ENCODE measurements at places on chromosomes 5 and 9.

DNA sequence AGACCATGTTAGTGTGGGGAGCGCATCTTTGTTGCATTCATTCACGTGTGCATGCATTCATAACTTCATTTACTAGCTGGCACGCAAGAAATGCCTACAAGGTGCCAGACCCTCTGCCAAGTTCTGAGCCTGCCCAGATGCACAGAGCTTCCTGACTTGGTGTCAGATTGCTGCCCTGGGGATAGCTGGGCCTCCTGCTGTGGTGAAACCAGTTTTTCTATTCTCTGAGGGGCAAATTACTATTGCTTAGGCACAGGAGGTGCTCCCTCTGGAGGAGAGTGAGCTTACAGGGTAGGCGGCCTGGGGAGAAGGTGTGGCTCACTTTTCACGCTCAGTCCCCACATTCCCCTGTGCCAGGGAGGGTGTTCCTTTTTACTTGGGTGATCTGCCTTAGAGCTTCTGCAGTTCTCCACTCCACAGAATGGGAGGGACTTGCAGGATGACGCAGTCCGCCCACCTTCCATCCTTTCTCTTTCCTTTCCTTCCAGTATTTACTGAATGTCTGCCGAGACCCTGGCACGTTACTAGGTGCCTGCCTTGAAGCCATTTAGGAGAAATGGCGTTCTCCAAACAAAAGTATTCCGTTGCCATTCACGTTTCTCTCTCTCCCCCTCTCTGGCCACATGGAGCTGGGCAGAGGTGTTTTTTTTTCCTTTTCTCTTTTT lies 27.9 kb upstream of the CTNNA1 start:
- ATAC-seq: peak; percentile 93

GRCh38 chr5:58681943-58682342 lies 99.1 kb downstream of the RAB3C start:
- no peak for ATAC-seq

GRCh38 chr5:33235824-33236223 lies 204.9 kb upstream of the TARS1 start:
- ATAC-seq: no peak

GRCh38 chr5:83687124-83687619 lies 33.5 kb downstream of the HAPLN1 start:
- no peak for ATAC-seq

- no peak for ATAC-seq
Measured at GRCh38 chr9:111102793-111103464, 64.7 kb upstream of the LPAR1 start.

DNA sequence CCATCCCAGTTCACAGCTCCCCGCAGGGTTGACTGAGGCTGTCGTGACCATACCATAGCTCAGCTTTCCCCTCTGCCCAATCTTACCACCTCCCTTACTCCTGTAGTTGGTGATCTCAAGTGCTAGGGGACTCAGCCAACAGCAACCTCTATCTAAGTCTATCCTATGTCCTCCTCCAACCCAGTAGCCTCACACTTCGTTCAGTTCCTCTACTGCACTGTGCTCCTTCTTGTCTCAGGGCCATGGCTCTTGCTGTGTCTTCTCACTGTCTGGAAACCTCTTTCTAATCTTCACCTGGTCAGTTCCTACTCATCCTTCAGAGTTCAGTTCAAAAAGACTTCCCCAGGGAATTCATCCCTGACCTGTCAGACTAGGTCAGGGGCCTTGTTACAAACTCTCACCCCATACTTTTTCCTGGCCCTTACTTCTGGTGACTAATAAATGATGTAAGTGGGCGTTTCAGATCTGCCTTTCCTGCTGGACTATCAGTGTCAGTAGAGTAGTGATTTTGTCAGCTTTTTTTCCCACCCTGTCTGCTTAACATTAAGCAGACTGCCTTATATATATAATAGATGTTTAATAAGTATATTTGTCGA lies 53.6 kb upstream of the NR3C1 start:
- peak; percentile 81 for ATAC-seq

GRCh38 chr5:159567461-159567860 lies 237.2 kb upstream of the IL12B start:
- no peak for ATAC-seq

DNA sequence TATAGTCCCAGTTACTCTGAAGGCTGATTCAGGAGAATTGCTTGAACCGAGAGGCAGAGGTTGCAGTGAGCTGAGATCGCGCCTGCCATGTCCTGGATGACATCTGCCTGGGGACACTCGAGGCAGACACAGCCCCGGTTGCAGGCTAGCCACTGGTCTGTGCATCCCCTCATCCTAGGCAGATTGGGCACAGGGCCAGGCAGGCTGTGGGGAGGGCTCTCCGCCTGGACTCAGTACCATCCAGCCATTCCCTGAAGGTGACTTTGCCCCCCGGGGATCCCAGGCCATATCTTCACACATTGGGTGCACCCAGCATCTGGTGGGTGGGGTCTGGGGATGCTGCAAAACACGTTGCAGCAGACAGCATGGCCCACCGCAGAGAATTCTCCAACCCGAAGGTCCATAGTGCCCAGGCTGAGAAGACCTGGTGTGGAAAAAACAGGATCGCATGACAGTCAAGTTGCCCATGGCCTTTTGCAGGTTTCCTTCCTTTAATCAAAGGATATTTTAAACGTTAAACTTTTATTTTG lies 50.9 kb upstream of the SUSD3 start:
- no peak for ATAC-seq

GRCh38 chr5:31317665-31318064 lies 124.2 kb downstream of the CDH6 start:
- ATAC-seq: no peak

DNA sequence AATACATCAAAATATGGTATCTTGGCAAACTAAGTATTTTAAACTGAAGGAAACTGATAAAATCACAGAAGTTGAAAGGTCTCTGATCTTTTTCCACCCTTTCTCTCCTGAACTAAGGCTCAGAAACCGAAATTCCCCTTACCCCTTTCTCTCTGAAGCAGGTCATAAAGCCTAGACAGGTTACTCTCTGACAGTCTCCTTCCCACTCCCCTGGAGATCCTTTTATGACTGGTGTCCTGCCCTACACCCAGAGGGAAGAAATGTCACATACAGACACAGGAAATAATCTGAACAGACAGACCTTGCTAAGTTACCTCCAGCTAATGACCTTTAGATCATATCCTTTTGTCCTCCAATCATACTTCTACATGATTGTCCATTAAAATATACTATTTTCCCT lies 127.4 kb downstream of the HCN1 start:
- ATAC-seq: no peak

- ATAC-seq: no peak
Measured at GRCh38 chr9:126292736-126293521, 33.7 kb upstream of the MVB12B start.

DNA sequence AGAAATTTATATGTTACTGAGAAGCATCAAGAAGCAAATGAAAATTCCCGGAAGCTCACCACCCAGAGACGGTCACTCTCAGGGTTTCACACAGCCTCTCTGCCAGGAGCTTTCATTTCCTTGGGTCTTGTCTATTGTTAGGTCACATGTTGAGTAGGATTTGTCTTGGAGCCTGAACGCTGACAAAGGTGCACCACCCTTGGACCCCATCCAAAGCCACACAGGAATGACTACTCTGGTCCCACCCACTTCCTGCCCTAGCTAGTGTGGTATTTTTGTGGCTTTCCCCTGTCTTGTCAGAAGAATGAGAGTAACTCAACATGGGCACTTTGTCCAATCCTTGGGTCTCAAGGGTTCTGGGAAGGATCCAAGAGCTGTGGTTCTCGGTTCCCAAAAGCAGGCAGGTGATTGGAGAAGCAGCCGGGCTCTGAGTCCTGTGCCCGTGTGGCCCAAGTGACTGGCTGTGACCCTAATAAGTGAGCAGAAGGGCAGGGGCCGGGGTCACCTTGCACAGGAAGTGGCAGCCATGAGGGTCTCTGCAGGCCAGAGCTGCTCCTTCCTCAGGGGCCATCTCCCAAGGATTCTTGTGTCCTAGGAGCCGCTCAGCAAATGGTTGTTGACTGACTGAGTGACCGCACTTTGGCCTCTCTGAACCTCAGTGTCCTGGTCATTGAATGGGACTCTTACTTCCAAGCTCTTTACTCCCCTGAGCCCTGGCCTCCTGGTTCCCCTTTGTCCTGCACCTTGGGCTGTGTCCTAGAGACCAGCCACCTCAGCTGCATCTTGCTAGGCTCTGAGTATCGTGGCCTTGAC lies 6.9 kb downstream of the FGD3 start:
- ATAC-seq: no peak

GRCh38 chr9:104915049-104915448 lies 12.9 kb downstream of the ABCA1 start:
- ATAC-seq: no peak

GRCh38 chr5:96219580-96220281 lies 213.3 kb downstream of the PCSK1 start:
- ATAC-seq: peak; percentile 89

DNA sequence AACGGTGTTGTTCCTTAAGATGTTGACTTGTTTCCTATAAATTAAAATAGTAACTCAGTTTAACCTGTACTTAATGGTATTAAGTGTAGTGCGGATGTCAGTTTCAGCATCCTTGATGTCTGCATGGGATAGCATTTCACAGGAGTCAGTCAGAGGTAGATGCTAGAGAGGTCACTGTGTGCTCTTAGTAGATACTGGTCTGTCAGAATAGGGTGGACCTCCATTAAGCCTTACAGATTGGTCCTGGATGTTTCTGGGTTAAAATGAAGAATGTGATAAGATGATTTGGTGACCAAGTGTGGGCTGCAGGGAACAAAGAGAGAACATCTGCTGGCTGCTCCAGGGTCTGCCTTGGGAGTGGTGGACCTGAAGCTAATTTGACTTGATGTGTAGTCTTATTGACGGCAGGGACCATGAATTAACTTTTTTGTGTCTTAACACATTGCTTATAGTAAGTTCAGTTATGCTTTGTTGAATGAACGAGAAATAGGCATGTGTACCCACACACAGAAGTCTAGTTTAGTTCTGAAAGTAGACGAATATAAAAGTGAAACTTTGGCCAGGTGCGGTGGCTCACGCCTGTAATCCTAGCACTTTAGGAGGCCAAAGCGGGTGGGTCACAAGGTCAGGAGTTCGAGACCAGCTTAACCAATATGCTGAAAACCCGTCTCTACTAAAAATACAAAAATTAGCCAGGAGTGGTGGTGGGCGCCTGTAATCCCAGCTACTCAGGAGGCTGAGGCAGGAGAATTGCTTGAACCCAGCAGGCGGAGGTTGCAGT lies 12.5 kb downstream of the RAB24 start:
- no peak for ATAC-seq

- ATAC-seq: no peak
Measured at GRCh38 chr5:118857700-118858099, 130.6 kb downstream of the DTWD2 start.

DNA sequence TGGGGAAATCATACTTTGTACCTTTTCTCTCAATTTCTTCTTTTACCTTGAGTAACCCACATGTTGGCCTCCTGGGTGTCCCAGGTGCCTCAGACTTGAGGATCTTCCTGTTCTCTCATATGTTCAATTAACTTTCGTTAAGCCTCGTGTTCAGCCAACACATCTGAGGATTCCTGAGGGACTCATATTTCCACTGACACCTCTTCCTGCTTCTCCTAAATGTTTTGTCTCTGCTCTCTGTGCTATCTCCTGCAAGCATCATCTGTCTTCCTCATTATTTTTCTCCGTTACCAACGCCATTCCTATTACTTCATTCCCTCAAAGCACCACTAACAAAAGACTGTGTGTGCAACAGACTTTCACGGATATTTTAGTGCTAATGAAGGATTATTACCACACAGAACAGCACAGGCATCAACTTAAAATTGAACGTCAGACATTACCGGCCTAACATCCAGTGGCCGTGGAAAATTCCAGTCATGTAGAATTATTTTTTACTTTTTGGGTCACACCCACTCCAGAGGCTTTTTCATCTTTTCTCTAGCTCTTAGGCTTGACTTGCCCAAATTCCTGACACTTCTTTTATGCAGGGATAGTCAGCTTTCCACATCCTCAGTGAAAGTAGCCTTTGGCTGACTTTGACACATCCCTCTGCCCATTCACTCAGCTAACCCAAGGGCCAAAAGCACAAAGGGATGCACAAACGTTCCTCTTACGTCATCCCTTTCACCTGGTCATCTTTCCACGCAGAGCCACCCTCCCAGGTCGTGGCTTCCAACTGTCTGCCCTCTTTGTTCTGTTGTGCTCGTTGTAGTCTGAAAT lies 46.0 kb upstream of the OSMR start:
- ATAC-seq: no peak

- ATAC-seq: no peak
Measured at GRCh38 chr9:68496356-68496755, 44.3 kb downstream of the TMEM252 start.

GRCh38 chr9:77648234-77649108 lies at the start of gene GNA14:
TSS of gene GNA14 (minus strand) at chr9:77648322. CDS start at chr9:77647793, 529 bp downstream.
- no peak for ATAC-seq

GRCh38 chr9:34656992-34657391 lies 5.0 kb downstream of the IL11RA start:
- no peak for ATAC-seq

GRCh38 chr9:13956107-13956506 lies 357.8 kb downstream of the NFIB start:
- ATAC-seq: no peak

- peak; percentile 59 for ATAC-seq
Measured at GRCh38 chr9:14383294-14383693, 69.4 kb upstream of the NFIB start.

DNA sequence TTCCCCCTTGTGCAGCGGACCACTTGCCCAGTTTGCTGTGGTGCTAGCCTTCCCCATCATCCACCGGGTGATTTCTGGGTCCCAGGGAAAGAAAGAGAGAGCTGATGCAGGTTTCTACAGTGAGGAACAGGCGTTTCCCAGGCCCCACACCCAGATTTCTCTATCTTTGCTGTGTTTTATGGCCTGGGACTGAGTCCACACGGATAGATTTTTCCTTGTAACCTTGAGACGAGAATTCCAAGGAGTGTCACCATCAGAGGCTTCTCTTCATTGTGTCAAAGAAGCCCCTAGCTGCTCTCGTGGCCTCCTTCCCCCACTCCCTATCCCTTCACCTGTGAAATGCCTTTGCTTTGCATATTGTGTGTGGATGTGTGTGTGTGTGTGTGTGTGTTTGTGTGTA lies 21.2 kb upstream of the FGFR4 start:
- ATAC-seq: no peak

GRCh38 chr5:95283761-95284571 lies 928 bp downstream of the MCTP1 start:
- ATAC-seq: peak; percentile 68

DNA sequence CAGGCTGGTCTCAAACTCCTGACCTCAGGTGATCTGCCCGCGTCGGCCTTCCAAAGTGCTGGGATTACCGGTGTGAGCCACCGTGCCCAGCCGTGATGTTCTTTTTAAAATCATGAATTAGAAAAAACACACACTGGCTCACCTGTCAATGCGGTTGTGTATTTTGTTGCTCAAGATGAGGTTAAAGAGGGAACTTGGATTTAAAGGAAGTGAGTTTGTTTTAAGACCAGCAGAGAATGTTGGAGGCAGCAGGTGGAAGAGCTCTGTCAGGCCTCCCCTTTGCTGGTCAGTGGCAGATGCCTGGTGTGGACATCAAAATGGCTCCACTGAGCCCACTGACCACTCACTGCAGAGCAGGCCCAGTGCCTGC lies 38.9 kb downstream of the WNK2 start:
- no peak for ATAC-seq

- no peak for ATAC-seq
Measured at GRCh38 chr5:16733331-16734006, 116.7 kb upstream of the RETREG1 start.

All from SK-N-SH treated with all-trans-retinoic acid at 6 μM for 48 hours (cell line).